ENCODE measurements at places on chromosomes 2 and 18. TPM values are rescaled to one million over a fixed set of nuclear protein-coding genes. Genes with fewer than 3 reads are reported as not detected.

- H3K27ac ChIP-seq, result no peak overlapping the region
- no peak for DNase-seq
- no peaks in the 10 kb centered on the region for H3K4me1 ChIP-seq
- no peak overlapping the region for H3K4me3 ChIP-seq
Measured at GRCh38 chr2:187215532-187216240, 232.4 kb downstream of the CALCRL start.

GALNT13 gene
- 2.0 TPM for total RNA-seq

DNA sequence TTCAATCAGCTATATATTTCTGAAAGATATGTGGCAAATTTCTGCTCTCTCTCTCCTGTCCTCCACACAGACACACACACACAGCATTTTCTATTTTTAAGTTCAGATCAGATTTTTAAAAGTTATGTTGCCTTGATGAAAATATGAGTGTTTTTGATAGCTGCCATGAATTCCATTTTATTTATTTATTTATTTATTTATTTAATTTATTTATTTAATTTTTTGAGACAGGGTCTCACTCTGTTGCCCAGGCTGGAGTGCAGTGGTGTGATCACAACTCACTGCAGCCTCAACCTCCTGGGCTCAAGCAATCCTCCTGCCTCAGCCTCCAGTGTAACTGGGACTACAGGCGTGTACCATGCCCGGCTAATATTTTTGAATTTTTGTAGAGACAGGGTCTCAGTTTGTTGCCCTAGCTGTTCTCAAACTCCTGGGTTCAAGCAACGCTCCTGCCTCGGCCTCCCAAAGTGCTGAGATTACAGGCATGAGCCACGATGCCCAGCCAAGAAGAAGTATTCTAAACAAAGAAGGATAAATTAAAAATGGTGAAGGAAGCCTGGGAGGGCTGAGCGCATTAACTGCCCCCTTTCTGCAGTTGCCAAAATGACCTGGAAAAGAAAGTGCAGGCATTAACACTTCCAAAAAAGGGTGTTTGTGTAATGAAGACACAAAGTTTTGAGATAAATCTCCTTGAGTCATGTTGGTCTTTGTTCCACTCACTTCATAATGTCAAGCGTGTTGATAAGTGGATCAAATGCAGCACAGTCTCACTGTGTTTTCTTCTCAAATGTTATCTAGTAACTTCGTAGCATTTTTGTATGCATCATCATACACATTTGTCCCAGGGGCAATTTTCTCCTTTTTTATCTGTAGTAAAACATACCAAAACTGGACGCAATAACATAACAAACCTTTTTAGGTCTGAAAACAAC, 11.1 kb upstream of the IMPA2 start:
- DNase-seq, result peak; percentile 76
- H3K27me3 ChIP-seq, result no peaks in the 10 kb centered on the region
- H3K4me3 ChIP-seq, result no peak overlapping the region

DNA sequence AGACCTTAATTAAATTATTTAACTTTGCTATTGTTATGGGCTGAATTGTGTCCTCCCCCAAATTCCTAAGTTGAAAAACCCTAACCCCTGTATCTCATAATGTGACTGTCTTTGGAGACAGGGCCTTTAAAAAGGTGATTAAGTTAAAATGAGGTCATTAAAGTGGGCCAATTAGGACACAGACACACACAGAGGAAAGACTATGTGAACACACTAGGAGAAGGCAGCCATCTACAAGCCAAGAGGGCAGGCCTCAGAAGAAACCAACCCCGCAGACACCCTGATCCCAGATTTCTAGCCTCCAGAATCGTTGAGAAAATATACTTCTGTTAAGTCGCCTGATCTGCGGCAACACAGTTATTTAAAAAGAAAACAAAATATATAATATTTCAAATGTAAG, 6.4 kb downstream of the STK17B start:
- H3K4me1 ChIP-seq, result no peaks in the 10 kb centered on the region
- H3K36me3 ChIP-seq, result peaks cover 15% of the 10 kb centered on the region
- H3K4me3 ChIP-seq, result no peak overlapping the region

DNA sequence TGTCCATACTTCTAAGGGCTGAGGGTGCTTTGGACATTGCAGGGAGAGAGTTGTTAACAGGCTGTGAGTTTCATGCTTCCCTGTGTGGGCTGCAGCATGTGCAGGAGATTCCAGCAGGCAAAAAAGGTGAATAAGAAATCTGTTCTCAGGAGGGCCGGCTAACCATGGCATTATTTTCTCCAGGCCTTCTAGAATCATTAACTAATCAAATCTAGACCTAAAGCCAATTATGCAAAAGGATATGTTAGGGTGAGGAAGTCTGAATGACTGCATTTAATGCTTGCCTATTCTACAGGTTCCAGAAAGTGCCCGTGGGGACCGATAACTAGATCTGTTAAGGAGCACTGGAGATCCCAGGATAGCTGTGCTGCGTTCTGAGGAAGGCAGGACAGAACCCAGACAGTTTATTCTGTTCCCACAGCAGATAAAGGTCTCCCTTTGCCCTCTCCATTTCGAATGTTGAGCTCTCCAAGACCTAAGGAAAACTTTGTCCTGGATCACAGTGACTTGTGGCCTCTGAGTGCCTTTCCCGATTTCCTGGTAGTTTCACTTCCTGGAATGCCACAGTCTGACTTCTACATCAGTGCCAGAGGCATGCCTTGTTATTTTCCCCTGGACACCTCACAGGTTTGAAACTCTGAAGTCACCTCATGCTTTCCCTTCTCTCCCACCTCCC, 50.0 kb upstream of the ZFP36L2 start:
- no peak for DNase-seq
- peak overlapping the region; percentile 14 for H3K27ac ChIP-seq
- peaks cover 10% of the 10 kb centered on the region for H3K4me1 ChIP-seq
- peaks cover 13% of the 10 kb centered on the region for H3K36me3 ChIP-seq
- no peaks in the 10 kb centered on the region for H3K27me3 ChIP-seq

CDKL4 gene
- 0.55 TPM for total RNA-seq

- H3K4me1 ChIP-seq, result no peaks in the 10 kb centered on the region
- H3K4me3 ChIP-seq, result no peak overlapping the region
- no peaks in the 10 kb centered on the region for H3K36me3 ChIP-seq
- H3K27ac ChIP-seq, result no peak overlapping the region
- no peaks in the 10 kb centered on the region for H3K27me3 ChIP-seq
Measured at GRCh38 chr18:79606621-79607331, 72.8 kb upstream of the CTDP1 start.

DNA sequence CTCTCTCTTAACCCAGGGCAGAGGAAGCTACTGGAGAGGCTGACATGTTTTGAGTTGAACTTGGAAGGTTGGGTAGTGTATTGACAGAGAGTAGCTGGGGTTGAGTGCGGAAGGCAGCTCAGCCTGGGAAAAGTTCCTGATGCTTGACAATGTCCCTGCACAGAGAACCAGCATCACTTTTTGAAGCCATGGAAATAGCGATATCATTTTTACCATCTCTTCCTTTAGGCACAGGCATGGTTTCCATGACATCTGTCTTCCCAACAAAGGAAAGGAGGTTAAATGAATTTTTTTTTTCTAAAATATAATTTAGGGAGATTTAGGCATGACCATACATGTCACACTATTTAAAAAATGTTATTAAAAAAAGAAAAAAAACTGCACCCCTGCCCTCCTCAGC, 78.3 kb upstream of the KCNE4 start:
- no peaks in the 10 kb centered on the region for H3K4me1 ChIP-seq
- H3K27me3 ChIP-seq, result no peaks in the 10 kb centered on the region
- DNase-seq, result no peak
- H3K36me3 ChIP-seq, result no peaks in the 10 kb centered on the region
- H3K27ac ChIP-seq, result no peak overlapping the region

- DNase-seq, result no peak
- no peak overlapping the region for H3K27ac ChIP-seq
- H3K36me3 ChIP-seq, result no peaks in the 10 kb centered on the region
- H3K27me3 ChIP-seq, result no peaks in the 10 kb centered on the region
Measured at GRCh38 chr18:74342416-74343043, 26.9 kb downstream of the C18orf63 start.

DNA sequence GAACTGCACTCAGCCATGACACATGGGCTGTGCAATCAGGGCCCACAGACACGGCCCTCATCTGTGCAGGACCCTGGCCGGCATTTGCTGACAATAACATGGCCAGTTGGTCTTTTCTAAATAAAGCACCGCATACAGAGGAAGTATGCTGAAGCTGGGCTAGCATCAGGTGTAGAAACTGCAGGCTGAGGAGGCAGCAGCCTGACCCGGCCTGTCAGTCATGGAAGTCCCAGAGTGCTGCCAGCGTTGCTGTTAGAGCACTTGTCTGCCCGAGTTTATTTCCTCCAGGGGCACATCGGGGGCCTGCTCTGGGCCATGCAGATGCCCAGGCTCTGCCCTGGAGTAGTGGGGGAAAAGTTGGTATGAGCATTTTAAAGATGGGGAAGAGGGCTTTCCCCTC, 4.1 kb upstream of the PTPN18 start:
- DNase-seq, result no peak
- peaks cover 3% of the 10 kb centered on the region for H3K4me1 ChIP-seq
- H3K27me3 ChIP-seq, result no peaks in the 10 kb centered on the region
- no peak overlapping the region for H3K4me3 ChIP-seq

GRCh38 chr2:240400371-240401161, 34.9 kb upstream of the GPC1 start:
- H3K27me3 ChIP-seq, result no peaks in the 10 kb centered on the region
- no peak overlapping the region for H3K27ac ChIP-seq
- H3K36me3 ChIP-seq, result no peaks in the 10 kb centered on the region
- DNase-seq, result peak; percentile 71

SDC1 gene
- total RNA-seq, result 127 TPM

CRYGD gene
- total RNA-seq, result not detected

- no peak for DNase-seq
- H3K27me3 ChIP-seq, result no peaks in the 10 kb centered on the region
- no peak overlapping the region for H3K4me3 ChIP-seq
- no peaks in the 10 kb centered on the region for H3K36me3 ChIP-seq
- H3K27ac ChIP-seq, result no peak overlapping the region
- peaks cover 9% of the 10 kb centered on the region for H3K4me1 ChIP-seq
Measured at GRCh38 chr2:71647356-71647755, 194.0 kb downstream of the DYSF start.
